ENCODE measurements at places on chromosomes 3 and 15.
A peak's percentile ranks its signal among the peaks of the same experiment; 100 is the strongest.

DNA sequence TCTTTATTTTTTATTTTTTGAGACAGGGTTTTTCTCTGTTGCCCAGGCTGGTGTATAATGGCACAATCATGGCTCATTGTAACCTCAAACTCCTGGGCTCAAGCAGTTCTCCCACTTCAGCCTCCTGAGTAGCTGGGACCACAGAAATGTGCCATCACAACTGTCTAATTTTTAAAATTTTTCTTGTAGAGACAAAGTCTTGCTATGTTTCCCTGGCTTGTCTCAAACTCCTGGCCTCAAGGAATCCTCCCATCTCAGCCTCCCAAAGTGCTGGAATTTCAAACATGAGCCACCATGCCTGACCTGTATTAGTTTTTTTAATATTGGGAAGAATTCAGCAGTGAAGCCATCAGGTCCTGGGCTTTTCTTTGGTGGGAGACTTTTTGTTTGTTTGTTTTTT lies 13.6 kb upstream of the CLDN11 start:
- no peak for DNase-seq

GRCh38 chr3:4885316-4885715 lies 93.9 kb upstream of the BHLHE40 start:
- no peak for DNase-seq

- DNase-seq: no peak
Observed at GRCh38 chr3:69051756-69052471, at the start of gene TMF1. Gene TMF1 (minus strand): TSS chr3:69052333. CDS start chr3:69052086, 247 bp downstream.

GRCh38 chr3:150237490-150237889 lies 170.6 kb upstream of the TSC22D2 start:
- DNase-seq: peak; percentile 70

GRCh38 chr15:64634027-64634426 lies 141.4 kb downstream of the RBPMS2 start:
- no peak for DNase-seq

GRCh38 chr3:134991003-134991402 lies 195.9 kb downstream of the EPHB1 start:
- no peak for DNase-seq

DNA sequence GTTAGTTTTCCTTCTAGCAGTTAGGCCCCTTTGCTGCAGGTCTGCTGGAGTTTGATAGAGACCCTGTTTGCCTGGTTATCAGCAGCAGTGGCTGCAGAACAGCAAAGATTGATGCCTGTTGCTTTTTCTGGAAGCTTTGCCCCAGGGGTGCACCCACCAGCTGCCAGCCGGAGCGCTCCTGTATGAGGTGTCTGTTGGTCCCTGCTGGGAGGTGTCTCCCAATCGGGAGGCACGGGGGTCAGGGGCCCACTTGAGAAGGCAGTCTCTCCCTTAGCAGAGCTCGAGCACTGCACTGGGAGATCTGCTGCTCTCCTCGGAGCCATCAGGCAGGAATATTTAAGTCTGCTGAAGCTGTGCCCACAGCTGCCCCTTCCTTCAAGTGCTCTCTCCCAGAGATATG lies 825.3 kb upstream of the GRM7 start:
- no peak for DNase-seq

GRCh38 chr3:69370156-69370883 lies 15.6 kb downstream of the FRMD4B start:
- no peak for DNase-seq

GRCh38 chr15:25847051-25847450 lies 16.1 kb downstream of the ATP10A start:
- no peak for DNase-seq

- DNase-seq: no peak
Observed at GRCh38 chr3:185824051-185825005, 514 bp downstream of the IGF2BP2 start.

DNA sequence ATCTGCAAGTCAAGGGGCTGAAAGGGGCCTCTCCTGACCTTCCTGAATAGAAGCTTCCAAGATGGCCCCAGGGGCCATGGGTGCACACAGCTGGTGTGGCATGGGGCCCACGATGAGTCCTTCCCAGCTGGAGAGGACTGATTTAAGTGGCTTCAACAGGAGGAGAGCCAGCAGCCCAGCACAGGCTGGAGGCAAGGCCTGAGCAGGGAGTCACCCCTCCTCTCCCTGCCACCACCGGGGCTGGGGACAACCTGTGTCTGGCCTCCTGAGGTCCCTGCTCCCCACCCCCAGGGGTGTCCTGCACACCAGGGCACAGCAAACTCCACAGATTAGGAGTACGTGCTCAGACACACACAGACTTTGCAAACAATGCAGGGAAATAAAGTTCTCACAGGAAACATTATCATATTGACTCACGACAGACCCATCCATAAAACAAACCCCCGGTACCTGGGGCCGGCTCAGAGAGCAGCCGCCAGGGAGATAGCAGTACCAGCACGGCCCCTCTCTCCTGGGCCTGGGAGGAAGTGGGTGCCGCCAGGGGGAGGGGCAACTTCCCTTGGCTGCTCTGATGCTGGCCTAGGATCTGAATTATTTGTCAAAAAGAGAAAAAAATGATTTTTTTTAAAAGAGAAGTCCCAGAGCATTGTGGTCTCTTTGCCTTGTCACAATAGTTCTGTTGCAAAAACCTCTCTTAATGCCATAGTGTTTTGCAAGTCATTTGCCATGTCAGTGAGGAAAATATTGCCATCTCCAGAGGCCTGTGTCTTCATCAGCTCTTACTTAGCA lies 21.9 kb upstream of the TSEN2 start:
- no peak for DNase-seq

GRCh38 chr3:142931222-142931621 lies 32.3 kb downstream of the PAQR9 start:
- no peak for DNase-seq

DNA sequence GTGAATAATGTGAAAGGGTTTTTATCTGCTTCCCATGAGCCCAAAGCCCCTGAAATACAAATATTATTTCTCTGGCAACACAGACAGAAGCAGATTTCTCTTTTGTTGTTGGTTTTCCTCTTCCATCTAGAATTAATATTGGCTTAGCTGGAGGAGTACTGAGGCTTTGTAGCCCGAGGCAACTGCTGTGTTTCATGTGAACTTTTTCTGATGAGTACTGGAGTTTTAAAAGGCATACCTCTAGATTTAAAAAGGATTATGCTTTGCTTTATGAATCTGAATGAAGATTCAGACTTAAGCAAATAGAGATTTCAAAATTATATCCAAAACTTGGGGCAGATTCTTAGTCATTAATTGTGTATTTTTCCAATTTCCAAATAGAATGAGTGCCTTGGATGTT lies 50.9 kb downstream of the IQCH start:
- no peak for DNase-seq
